ENCODE measurements at places on chromosomes 12 and 14. TPM values are rescaled to one million over a fixed set of nuclear protein-coding genes. Genes with fewer than 3 reads are reported as not detected.

DNA sequence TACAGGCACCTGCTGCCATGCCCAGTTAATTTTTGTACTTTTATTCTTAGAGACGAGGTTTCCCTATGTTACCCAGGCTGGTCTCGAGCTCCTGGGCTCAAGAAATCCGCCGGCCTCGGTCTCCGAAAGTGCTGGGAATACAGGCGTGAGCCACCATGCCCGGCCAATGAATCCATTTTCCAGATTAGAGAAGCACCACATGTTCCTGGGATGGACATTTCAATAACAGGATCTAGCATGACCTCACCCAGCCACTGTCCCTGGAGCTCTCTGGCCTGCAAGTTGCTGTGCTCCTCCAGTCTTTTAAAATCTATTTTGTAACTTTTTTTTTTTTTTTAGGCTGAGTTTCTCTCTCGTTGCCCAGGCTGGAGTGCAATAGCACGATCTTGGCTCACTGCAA, 2.2 kb downstream of the GPR132 start:
- no peak for DNase-seq

The LBHD2 gene
- not detected for total RNA-seq

GRCh38 chr14:74573421-74574089, 38.5 kb downstream of the LTBP2 start:
- no peak for DNase-seq

DNA sequence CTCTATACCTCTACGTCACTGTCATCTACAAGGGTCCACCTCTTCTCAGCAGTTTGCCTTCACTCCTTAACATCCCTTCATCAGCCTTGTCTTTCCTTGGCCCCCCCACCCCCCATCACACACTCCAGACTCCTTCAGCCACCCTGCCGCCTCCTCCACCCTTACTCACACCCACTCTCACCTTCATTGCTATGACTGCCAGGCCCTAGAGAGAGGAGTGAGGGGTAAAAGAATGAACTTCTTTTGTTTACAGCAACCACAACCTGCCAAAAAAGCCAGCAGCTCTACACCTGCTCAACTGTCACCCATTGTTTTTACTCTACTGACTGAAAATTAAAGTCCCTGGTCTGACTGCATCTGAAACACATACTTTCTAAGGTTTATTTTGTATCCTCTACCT, 112.8 kb downstream of the DUSP6 start:
- no peak for DNase-seq

- DNase-seq = no peak
Observed at GRCh38 chr12:68506619-68507018, 104.1 kb upstream of the RAP1B start.

- no peak for DNase-seq
Observed at GRCh38 chr12:16220120-16220519, 57.4 kb downstream of the SLC15A5 start.

The CLECL1 gene
- not detected for total RNA-seq

The TMEM229B gene
- total RNA-seq = 0.49 TPM

DNA sequence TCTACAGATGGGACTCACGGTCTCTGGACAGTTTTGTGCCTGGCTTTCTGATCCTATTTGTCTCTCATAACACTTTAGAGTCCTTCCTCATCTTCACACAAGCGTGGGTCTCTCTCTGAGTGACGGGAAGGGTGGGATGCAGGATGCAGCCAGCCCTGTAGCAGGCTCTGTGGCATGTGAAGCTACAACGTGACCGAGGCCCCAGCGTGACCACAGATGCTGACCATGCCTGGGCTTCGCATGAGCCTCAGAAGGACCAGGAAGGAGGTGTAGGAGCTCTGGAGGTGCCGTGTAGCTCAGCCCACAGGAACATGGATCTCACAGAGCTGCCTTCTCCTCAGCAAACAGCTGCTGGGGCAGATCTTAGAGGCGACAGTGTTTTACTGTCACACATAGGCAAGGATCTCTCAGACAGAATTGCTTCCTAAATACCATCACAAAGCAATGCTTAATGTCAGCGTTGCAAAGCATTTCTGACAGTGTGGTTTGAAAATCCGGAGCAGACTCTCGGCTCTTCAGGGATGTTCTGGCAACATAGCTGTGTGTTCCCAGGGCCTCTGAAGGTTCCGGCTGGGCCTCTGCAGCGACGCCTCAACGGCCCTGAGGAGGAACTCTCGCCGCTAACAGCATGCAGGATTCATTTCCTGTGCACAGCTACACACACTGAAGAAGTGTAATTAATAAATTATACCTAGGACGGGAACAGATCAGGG, 21.9 kb downstream of the ANKLE2 start:
- DNase-seq = no peak

The NDUFA12 gene
- total RNA-seq = 58.6 TPM

The KLHL33 gene
- total RNA-seq = 0.30 TPM

The SPATS2 gene
- total RNA-seq = 24.6 TPM

- DNase-seq = no peak
Observed at GRCh38 chr12:3378655-3379054, 112.3 kb upstream of the PRMT8 start.

The RAD9B gene
- total RNA-seq = 0.79 TPM

GRCh38 chr12:75876832-75877762, 154.5 kb downstream of the PHLDA1 start:
- no peak for DNase-seq

DNA sequence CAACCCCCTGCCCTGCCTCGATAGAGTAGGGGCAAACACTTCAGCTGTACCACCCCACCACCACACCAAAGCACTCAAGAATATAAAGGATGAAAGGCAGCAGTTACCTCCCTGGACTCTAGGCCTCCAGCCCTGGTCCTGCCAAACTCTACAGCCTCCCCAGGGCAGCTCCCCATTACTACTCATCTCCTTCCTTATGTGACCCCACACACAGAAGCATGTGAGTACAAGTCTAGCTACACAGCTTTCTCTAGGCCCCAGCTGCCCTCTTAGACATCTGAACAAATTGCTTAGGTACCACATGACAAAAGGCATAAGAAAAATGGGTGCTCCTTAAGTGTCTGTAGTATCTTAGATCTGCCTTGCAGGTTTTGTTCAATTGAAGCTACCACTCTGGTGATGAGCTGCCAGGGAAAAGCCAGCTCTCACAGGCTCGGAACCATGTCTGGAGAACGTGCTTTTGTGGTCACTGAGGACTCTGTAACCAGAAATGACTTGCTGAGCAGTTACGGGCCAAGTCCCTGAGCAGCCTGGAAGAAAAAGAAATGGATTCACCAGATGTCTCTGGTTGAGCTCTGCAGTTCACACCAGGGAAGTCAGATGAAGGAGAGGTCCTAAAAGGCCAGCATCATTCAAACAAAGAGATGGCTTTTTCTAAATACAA, 32.8 kb downstream of the FMNL3 start:
- DNase-seq = peak; percentile 29

- no peak for DNase-seq
Observed at GRCh38 chr12:124928912-124929530, 14.6 kb upstream of the UBC start.

The CMKLR1 gene
- total RNA-seq = 10.0 TPM

The METTL25 gene
- 24.9 TPM for total RNA-seq

The TNS2 gene
- total RNA-seq = 28.9 TPM

All from skin of body (tissue), 3 donors.